ENCODE measurements at places on chromosomes 1 and 21. TPM values are rescaled to one million over a fixed set of nuclear protein-coding genes. Genes with fewer than 3 reads are reported as not detected.

Gene LCE3E
- total RNA-seq = not detected

Gene CAMK1G
- not detected for total RNA-seq

Gene TEX38
- total RNA-seq = not detected

Gene SERPINC1
- not detected for total RNA-seq

Gene MPL
- total RNA-seq = not detected

Gene CYP4Z1
- not detected for total RNA-seq

Gene GORAB
- 15.1 TPM for total RNA-seq

Gene PDZK1
- 1.7 TPM for total RNA-seq

Gene LY9
- not detected for total RNA-seq

Gene RGS13
- total RNA-seq = not detected
